GM12892 (cell line): ENCODE measurements at places on chromosomes 6 and 20.

DNA sequence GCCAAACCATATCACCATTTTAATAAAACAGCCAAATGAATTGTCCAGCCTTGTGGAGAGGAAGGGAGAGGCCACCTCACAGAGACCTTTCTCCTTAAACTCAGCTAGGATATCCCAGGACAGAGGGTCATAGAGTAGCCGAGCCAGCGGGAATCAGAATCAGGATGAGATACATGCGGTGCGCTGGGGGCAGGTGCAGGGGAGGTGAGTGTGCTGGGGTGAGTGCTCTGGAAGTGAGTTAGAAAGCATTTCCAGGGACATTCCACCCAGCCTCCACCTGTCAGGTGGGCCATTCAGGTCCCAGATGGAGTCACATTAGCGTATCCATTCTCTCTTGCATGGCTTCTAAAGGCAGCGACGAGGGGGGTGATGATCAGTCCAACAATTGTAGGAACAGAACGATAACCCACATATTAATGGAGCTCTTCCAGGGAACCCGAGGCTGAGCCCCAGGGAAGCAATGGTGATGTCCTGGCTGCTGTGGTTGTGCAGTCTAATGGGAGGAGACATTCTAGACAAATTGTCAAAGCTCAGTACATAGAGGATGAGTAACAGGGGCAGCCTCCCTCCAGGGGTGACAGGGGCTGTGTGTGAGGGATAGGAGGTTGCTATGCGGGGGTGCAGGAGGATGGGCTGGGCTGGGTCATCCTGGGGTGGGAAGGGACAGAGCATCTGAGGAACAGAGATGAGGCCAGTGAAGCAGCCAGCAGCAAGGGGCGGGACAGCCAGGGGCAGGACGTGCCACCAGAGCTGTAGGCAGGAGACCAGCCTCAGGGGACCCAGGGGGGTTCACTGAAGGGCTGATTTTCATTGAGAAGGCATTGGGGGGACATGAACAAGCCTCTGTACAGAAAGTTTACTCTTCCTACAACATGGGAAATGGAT, 88.7 kb upstream of the FRMD1 start:
- no peak for DNase-seq

- DNase-seq = no peak
These were observed 1.4 kb downstream of the FYN start for GRCh38 chr6:111871725-111872400.

DNA sequence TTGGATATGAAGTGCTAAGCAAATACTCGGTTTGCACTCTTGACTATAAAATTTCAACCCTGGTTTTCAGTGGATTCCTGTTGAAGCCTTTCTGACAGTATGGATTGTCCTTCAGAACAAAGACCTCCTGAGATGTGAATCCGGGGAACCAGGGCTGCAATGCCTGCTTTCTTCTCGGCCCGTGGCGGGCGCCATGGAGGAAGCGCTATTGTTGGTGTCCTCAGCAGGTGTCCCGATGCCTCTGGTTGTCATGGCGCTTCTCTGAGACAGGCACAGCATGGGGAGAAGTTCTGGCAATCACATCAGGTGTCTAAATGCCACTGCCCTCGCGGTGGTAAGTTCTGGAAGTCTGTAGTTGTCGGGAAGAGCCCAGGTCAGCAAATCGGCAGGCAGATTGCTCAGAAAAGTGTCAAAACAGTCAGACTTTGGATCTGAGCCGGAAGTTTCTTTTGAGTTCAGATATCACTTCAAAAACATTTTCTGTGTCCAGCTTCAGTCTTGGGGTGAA, 188.5 kb downstream of the CDH4 start:
- no peak for DNase-seq

DNA sequence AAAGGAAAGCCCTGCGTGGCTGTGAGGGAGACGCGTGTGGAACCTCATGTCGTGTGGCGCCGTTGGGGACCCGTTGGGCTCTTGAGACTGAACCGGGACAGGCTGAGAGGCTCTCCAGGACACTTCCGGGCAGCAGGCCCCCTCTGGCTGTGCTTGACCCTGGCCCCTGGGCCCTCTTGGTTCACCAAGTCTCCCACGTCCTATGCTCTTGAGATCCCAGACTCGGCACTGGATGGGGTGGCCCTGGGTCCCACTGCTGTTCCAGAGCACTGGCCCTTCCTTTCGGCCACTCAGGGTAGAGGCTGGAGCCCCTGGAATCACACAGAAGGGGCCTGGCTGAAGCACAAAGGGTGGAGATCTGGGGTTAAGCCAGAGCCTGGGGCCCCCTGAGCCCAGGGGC, 30.4 kb downstream of the NTSR1 start:
- no peak for DNase-seq

DNA sequence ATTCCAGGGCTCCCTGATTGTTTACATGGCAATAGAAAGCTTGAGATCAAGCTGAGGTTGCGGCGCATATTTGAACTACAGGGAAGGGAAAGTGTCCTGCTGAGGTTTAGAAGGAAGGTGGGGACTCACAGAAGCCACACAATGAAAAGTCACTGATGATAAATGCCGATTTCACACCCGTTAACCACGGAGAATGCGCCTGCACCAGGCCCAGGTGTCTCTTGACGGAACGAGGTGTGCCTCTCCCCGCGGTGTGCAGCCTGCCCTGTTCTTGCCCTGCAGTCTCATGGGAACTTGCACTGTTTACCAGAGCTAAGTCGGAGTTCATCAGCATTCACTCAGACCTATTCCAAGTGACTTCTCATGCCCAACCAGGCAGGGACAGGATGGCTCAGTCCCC, 90.3 kb downstream of the LY86 start:
- DNase-seq = no peak

GRCh38 chr6:99334526-99335127, 14.8 kb downstream of the FAXC start:
- no peak for DNase-seq

GRCh38 chr6:118724211-118724610, 72.8 kb upstream of the CEP85L start:
- no peak for DNase-seq
